Activated CD8-positive, alpha-beta memory T cell treated with anti-CD3 and anti-CD28 coated beads, Interleukin-2, amount 10 ng/mL, durations not matched to agents 7 days and 5 days (primary cell): ENCODE measurements at places on chromosomes 2 and 18.

DNA sequence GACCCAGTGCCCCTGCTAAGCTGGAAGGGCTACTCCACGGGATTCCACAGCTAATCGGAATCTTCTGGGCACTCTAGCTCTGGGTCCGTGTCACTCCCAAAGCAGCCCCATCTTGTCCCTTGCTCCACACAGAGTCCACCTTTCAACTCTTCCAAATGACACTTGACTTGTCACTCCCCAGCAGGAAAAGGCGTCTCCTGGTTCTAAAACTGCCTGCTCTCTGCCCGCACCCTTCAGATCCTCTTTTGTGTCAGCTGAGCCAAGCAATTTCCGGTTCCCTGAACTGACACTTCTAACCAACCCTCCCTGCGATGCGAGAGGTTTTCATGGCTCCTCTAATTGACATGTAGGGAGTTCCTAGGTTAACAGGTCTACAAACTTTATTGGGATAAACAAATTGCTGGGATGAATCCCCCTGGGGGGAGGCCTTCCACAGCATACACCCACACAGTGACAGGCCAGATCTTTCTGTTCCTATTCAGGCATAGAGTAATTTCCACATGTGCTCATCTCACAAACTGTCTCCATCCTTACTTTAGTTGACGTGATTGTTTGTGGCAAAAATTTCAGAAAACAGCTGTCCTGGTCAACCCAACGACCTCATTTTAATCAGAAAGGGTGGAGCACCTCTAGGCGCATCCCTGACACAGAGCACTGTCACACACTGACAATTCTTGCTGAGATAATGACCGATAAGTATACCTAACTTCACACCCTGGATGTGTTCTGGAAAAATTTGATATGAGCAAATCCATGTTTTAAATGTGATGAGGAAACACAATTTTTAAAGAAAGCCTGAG is 104.9 kb downstream of the RBMS1 start:
- DNase-seq: peak; percentile 71

- DNase-seq: no peak
Measured at GRCh38 chr18:58496937-58497336, 132.0 kb downstream of the ALPK2 start.

DNA sequence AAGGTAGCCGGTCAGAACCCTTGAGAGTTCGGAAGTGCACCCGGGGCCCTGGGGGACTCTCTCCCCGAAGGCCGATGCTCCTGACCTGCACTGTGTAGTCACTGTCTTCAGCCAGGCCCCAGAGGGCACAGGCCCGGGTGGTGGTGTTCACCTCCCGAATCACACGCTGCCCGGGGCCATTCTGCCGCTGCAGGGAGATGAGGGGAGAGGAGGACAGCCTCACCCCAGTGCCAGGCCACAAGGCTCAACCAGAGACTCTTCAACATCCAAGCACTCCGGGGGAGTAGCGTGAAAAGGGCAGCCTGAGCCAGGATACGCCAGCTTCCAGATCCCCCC is 1.1 kb downstream of the FNDC4 start:
- no peak for DNase-seq

GRCh38 chr18:46096651-46097300 is 1.3 kb downstream of the ATP5F1A start:
- peak; percentile 54 for DNase-seq

DNA sequence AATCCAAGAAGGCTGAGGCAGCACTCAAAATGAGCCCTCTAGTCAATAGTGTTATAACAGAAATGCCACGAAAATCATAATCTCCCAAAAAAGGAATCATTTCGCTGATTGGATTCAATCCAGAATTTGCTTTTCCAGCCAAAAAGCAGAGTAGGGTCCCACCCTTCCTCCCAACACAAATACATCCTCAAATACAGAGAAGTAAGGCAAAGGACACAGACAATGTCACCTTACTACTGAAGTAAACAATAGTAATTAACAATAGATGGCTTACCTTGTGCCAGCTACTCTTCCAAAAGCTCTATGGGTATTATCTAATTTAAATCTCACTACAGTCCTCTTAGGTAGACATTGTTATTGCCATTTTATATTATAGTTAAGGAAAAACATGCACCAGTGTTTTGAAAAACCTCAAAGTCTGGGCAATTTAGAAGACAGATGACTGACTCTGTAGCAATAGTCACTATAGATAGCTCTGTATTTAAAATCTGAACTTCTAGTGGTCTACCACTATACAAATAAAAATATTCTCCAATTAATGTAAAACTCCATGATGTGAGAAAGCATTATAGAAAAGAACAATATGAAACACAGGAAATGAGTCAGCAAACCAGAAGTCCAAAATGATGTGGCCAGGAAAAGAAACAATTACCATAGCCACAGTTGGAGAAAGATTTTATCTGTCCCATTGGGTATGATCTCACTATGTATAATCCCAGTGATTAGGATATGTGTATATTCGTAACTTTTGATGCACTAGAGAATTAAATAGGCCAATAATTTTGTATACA is 305.0 kb upstream of the ERBB4 start:
- DNase-seq: no peak

GRCh38 chr2:226187616-226188015 is 612.0 kb downstream of the IRS1 start:
- DNase-seq: no peak

DNA sequence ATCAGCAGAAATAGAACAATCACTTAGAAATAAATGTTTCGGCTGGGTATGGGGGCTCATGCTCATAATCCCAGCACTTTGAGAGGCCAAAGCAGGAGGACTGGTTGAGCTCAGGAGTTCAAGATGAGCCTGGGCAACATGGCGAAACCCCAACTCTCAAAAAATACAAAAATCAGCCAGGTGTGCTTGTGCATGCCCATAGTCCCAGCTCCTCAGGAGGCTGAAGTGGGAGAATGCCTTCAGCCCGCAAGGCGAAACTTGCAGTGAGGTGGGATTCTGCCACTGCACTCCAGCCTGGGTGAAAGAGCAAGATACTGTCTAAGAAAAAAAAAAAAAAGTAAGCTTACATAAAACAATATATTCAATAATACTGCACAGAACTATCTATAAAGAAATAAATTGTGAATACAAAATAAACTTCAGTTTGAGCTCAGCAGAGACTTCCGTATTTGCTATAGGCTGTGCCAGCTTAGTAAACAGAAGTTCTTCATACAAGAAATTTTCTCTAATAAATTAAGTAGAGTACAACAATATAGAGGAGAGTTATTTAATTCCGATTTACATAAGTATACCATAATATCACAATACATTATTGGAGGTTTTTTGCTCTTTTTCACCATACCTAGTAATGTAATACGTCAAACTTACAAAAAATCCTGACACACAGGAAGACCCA is 43.6 kb downstream of the SRBD1 start:
- DNase-seq: no peak

- DNase-seq: peak; percentile 61
Measured at GRCh38 chr2:74573747-74574562, 19.4 kb downstream of the DOK1 start.

DNA sequence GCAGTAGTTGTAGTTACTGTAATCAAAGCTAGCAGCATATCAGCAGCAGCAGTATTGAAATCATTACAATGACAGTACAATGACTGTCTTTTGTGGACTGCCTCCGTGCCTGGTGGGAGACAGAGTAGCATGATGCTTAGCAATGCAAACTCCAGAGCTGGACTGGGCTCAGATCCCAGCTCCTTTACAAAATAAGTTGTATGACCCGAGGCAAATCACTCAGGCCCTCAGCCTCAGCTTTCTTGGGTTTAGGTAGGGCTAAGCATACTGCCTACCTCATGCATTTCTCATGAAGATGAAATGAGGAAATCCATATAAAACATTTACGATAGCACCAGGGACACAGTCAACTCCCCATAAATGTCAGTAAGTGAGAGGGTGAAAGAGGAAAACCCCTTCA is 170.7 kb downstream of the TTC32 start:
- no peak for DNase-seq

GRCh38 chr18:57275111-57275510 is 77.2 kb upstream of the ST8SIA3 start:
- DNase-seq: no peak

GRCh38 chr2:53108246-53108645 is 659.4 kb upstream of the CHAC2 start:
- DNase-seq: no peak

DNA sequence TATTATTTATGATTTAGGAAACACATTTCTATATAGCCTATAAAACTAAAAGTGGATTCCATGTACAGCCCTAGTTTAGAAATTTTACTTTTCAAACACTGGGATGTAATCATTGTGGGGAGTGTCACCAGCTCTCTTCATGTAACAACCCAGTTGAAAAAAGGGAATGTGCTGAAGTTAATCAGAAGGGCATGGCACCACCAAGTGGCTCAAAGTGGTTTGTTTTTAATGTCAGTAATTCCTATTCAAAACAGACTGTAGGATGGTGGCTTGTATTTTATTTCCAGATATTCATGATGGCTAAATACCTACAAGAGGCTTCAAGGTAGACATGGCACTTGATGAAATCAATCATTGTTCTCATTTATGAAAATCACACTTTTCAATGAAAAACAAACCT is 58.1 kb upstream of the TMEM182 start:
- no peak for DNase-seq

DNA sequence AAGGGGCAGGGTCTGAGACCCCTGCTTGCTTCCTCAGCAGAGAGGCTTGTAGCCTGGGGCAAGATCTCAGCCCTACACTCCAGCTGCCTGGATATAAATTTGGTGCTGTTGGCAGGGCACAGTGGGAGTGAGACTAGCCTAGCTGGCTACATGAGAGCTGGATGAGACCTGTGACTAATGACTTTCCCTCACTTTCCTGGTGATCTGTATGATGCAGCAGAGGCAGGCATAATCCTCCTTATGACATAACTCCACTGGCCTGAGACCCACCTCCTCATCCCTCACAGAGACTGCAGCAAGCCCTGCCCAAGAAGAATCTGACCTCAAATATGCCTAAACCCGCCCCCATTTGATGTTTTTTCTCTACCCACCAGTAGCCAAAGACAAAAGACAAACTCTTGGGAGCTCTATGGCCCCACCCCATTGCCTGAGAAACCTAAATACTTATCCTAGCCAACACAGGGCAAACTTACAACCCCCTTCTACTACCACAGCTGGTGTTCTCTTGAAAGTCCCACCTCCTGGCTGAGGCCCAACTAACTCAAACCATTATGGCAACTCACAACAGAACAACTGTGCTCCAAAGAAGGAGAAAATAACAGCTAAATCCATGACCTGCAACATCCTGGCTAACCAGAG is 102.7 kb downstream of the NR4A2 start:
- no peak for DNase-seq

DNA sequence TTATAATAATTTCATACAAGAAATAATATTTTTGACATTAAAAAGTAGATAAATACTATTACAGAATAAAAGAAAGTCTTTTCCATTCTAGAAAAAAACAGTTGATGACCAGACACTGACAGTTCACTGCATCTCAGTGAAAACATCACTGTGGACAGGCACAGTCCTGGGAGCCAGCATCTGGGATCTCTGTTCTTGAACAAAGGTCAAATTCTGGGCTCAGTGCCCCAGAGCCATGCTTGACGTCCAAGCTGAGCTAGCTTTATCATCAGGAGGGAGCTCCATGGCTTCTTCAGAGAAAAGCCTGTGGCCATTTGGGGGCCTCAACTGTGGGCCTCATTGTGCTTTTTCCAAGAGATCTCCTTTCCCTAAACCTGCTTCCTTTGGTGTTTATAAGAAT is 86.1 kb upstream of the SRD5A2 start:
- DNase-seq: no peak

DNA sequence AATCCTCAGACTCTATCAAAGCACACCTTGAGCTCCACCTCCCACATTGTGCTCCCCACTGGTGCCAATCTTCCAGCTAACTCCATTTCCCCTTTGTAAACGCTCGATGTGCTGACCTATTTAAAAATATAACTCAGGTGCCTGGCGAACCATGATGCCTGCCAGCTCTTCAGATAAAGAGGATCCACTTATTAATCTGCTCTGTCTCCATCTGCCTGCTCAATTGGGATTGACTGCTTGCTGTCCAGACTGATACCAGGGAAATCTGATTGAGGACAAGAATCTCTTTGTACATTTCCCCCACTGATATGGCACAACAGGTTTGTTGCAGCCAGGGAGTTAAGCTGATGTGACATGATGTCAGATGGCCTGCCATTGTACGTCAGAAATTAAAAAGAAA is 2036.5 kb upstream of the CELF4 start:
- no peak for DNase-seq

DNA sequence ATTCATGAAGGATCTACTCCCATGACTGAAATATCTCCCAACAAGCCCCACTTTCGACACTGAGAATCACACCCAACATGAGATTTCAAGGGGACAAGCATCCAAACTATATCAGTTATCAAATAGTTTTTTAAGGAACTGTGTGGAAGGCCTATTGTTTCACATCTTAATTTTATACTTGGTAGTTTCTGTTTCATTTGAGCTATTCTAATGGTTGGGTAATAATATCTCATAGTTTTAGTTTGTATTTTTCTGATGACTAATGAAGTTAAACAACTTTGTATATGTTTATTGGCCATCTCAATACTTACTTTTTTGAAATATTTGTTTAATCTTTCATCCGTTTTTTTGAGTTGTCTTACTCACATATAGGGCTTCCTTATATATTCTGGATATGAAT is 135.0 kb downstream of the SCG2 start:
- no peak for DNase-seq

- no peak for DNase-seq
Measured at GRCh38 chr2:158903711-158904405, 64.6 kb upstream of the TANC1 start.

GRCh38 chr2:186125156-186125555 is 360.9 kb upstream of the ZC3H15 start:
- no peak for DNase-seq

DNA sequence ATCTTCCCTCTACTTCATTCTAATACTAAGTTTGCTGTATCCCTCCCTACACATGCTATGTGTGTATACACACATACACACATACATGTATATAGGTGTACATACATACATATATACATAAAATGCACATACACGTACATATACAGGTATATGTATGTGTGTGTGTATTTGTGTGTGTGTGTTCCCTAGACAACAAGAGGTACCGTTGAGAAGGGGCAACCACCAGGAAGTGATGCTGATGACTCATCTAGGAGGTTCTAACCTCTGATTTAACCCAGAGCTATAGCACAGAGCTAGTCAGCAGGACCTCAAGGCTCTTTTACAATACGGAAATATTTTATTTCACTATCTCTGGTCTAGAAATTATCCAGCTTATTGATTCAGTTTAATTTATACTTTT is 139.2 kb downstream of the LAMA3 start:
- DNase-seq: peak; percentile 81

DNA sequence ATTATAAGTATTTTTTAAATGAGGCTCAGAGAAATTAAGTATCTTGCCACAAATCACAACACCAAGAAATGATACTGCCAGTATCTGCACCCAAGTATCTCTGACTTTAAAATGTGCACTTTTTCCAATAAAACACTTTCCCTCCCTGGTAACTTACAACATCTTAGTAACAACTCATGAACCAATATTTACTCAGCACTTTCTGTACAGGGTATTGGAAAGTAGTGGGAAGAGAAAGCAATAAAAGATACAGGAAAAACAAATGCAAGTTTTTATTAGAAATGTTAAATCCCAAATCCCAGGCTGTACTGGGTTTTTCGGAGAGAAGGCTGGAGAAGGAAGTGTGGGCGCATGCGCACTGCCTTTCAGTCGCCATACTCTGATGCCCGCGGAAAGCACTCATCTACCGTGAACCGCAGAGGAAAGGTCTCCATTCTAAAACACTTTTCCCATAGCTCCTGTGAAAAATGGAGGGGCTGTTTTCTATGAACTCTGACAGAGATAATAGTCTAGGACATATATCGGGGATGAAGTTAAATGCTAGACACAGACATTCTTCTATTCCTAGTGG is 52.1 kb downstream of the L3MBTL4 start:
- DNase-seq: no peak

- DNase-seq: no peak
Measured at GRCh38 chr2:72008608-72009007, 139.1 kb downstream of the CYP26B1 start.
